Endothelial cell of umbilical vein (primary cell): ENCODE measurements at places on chromosomes 3 and 15. TPM values are rescaled to one million over a fixed set of nuclear protein-coding genes. Genes with fewer than 3 reads are reported as not detected.

DNA sequence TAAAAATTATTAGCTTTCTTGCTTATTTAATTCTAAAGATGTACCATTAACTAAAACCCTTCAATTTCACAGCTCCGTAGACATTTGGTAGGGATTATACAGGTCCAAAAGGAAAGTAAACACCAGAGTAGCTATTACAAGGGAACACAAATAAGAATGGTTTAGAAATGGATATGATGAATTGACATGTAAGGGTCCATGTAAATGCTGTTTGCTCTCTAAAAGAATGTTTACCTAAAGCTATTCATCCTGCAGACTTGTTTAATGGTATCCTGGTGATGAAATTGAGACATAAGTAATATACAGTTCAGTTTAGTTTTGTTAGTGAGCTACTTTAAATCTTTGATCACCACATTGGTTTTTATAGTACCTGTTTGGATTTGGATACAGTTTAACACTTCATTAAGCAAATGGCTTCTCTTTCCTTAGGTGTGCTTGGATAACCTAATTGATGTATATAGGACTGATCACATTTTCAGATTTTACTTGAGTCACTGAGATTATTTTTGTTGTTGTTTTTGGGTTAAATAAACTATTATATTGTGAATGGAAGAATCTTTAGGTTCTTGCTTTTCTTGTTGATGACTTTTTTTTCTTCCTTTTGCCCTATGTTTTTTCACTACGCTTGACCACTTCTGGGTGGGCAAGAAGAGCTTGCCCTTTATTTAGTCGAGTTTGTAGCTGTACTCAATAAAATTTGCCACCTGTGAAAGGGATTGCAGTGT is 115.4 kb downstream of the TCF12 start:
- H3K36me3 ChIP-seq: no peaks in the 10 kb centered on the region
- DNase-seq: no peak
- H3K4me1 ChIP-seq: peaks cover 12% of the 10 kb centered on the region
- no peak overlapping the region for H3K4me3 ChIP-seq

GNAT1 gene
- 0.77 and 0.78 TPM in 2 replicates for total RNA-seq

POU1F1 gene
- total RNA-seq: not detected in 2 replicates

GRCh38 chr3:100844063-100844936 is 135.0 kb downstream of the TFG start:
- DNase-seq: no peak
- H3K4me3 ChIP-seq: no peak overlapping the region
- H3K27me3 ChIP-seq: no peaks in the 10 kb centered on the region
- H3K36me3 ChIP-seq: no peaks in the 10 kb centered on the region
- H3K27ac ChIP-seq: no peak overlapping the region

GRCh38 chr3:59116233-59116537 is 66.4 kb upstream of the CFAP20DC start:
- no peak overlapping the region for H3K27ac ChIP-seq
- DNase-seq: no peak
- H3K27me3 ChIP-seq: no peaks in the 10 kb centered on the region
- no peaks in the 10 kb centered on the region for H3K36me3 ChIP-seq
- H3K4me1 ChIP-seq: no peaks in the 10 kb centered on the region

CHST13 gene
- not detected in 2 replicates for total RNA-seq

GRCh38 chr3:58672880-58673279 is 6.3 kb upstream of the FAM3D start:
- H3K27me3 ChIP-seq: peaks cover 2% of the 10 kb centered on the region
- H3K36me3 ChIP-seq: no peaks in the 10 kb centered on the region
- H3K27ac ChIP-seq: no peak overlapping the region
- H3K4me1 ChIP-seq: no peaks in the 10 kb centered on the region
- H3K4me3 ChIP-seq: no peak overlapping the region

DNA sequence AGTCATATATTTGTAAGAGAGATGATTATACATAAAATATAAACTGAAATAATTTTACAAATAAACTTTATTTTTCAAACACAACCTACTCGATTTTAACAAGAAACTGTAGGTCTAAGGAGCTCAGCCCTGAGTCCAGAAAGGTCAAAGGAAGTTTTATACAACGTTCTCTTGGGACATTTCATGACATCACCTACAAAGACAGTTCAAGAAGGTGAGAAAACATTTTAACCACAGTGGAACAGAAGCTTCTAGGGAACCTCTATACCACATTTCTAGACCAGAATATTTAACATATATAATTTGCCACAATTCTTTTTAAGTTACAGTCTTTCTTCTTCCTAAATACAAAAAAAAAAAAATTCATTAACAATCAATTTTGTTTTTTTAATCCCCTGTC is 40.1 kb downstream of the CBLB start:
- no peak overlapping the region for H3K4me3 ChIP-seq
- no peak for DNase-seq
- H3K27me3 ChIP-seq: no peaks in the 10 kb centered on the region
- no peaks in the 10 kb centered on the region for H3K36me3 ChIP-seq
- H3K4me1 ChIP-seq: peaks cover 16% of the 10 kb centered on the region
- H3K27ac ChIP-seq: no peak overlapping the region

- DNase-seq: no peak
- H3K36me3 ChIP-seq: no peaks in the 10 kb centered on the region
- no peak overlapping the region for H3K27ac ChIP-seq
- H3K4me1 ChIP-seq: no peaks in the 10 kb centered on the region
These were observed 637.9 kb downstream of the PLOD2 start for GRCh38 chr3:145522893-145523651.

GRCh38 chr3:50323092-50323600 is 601 bp upstream of the HYAL2 start:
- no peaks in the 10 kb centered on the region for H3K27me3 ChIP-seq
- H3K4me3 ChIP-seq: no peak overlapping the region
- peak; percentile 76 for DNase-seq
- H3K36me3 ChIP-seq: peaks cover 27% of the 10 kb centered on the region

GRCh38 chr3:113654851-113655250 is 41.6 kb downstream of the USF3 start:
- no peak overlapping the region for H3K4me3 ChIP-seq
- no peaks in the 10 kb centered on the region for H3K4me1 ChIP-seq
- no peaks in the 10 kb centered on the region for H3K27me3 ChIP-seq
